T-helper 1 cell (primary cell): ENCODE measurements at places on chromosomes 1 and 21.

DNA sequence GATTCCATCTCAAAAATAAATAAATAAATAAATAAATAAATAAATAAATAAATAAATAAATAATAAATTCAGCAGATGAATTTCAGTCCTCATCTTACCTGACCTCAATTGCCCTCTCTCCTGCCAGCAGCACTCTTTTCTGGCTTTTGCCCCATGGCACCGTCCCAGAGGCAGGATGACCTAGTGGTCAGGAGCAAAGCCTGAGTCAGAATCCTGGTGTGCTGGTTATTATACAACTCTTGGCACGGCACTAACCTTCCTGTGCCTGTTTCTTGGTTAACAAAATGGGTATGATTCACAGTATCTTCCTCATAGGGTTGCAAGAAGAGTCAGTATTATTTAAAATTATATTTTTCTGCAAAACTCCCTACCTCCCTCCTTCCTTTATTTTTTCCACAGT is 43.0 kb downstream of the NKAIN1 start:
- no peak for DNase-seq

DNA sequence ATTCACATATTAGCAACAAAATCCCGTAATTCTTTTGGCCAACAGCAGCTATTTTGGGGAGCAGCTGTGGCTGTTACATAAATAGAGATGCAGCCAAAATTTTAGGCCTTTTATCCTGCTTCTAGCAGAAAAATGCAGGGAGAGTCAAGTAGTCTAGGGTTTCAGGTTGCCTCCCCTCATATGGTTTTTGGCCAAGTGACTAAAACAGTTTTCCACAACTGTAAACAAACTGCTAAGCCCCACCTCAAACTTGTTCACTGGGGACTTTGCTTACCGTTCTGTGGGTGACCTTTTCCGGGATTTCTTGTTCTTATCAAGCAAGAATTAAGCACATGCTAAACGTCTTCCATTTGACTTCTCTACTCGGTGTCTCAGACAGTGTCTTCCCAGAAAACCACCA is 133.4 kb downstream of the EDEM3 start:
- no peak for DNase-seq

DNA sequence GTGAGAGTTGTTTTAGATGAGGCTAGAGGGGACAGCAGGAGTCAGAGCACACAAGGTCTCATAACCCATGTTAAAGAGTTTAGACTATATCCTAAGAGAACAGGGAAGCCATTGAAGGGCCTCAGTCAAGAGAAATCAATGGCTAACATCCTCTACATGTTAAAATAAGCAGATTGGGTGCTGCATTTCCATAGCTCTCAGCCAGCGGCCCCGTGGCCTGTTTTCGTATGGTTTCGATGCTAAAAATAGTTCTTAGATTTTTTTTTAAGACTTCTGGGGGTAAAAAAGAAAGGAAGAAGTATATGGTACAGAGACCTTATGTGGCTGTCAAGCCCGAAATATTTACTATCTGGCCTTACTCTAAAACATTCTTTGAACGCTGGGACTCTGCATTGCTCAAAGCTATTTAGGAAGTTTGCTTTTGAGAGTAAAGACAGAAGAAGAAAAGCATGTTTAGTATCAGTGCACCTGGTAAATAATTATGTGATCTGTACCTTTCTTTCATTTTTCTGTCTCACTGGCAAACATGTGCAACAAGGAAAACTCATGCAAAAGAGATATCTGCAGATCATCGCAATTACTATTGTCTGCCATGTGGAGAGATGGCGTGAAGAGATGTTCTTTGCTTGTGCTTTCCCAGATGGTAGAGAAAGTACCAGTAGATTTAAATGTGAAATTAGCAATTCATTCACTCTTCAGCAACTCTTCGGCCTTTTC is 8.4 kb downstream of the PDIK1L start:
- DNase-seq, result no peak

DNA sequence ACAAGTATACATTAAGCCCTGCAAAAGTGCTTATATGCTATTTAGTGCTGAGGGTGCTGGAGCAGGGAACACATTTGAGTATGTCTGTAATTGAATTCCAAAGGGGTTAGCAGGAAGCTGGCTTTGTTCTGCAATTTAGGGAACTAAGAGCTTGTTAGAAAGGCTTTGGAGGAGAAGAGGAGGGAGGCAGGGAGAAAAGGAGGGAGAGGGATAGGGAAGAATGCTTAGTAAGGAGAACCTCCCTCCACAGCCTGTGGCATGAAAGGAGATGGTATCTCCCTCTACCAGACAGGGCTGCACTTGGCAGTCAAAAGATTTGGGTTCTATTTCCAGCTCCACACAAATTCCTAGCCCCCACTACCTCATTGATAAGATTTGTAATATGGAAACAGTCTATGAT is 217.8 kb downstream of the DAB1 start:
- no peak for DNase-seq

DNA sequence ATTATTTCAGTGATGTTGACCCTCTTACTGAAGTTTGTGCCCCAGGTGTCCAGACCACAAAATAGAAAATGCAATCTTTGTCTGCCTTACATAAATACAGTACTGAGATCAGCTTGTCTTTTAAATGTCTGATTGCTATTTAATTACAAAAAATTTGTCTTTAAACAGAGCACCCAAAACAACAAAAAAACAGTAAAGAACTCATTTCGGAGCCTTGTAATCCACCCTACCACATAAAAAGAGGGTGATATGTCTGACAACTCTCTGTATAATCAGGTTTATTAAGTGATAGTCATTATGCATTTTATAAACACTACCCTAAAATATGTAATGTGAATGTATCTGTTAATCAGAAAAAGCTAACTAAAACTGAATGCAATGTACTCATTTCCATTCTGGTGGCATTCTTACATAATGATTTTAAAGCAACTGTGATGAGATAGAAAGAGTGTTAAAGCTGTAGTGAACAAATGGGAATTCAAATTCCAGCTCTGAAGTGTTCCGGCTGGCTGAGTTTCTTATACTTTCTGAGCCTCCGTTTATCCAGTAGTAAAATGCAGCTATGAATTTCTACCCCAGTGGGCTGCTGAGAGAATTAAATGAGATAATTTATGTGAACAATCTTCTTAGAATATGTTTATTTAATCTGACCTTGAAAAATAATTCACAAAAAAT is 486.6 kb downstream of the USP25 start:
- no peak for DNase-seq

- DNase-seq, result no peak
Observed at GRCh38 chr1:107647012-107647411, 318.0 kb downstream of the VAV3 start.
